ENCODE measurements at places on chromosomes 2 and 18.

GRCh38 chr2:191692502-191693115 lies 14.7 kb downstream of the NABP1 start:
- no peak for DNase-seq

DNA sequence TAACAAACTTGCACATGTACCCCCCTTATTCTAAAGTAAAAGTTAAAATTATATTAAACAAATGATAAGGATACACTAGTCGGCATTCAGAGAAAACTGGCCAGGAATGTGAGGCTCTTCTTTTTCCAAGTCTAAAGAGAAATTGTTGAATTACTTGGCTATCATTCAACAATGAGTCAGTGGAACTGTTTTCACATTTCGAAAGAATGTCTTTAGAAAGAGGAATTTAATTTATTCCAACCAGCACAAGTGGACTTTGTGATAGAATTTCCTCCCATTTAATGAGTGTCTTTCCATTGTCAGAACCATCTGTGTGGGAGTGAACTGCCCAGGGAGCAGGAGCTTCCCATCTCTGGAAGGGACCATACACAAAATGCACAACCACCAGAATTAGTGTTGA lies 792.2 kb downstream of the EPHA4 start:
- DNase-seq: no peak

DNA sequence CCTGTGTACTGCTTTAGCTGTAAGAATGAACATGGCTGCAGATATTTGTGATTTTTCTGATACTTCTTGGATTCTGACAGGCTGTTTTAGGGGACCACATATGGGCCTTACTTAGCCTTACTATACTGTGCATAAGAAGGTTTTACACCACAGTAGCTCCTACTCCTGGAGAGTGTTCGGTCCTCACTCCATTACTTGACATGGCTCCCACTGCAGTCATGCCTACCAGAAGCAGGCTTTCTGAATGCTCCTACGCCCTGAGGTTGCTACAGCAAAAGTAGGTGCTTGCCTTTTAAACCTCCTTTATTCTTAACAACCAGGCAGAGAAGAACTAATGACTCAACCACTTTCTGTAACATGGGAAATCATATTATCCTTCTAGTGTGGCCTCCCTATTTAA lies 125.2 kb upstream of the MAP2 start:
- DNase-seq: no peak

- DNase-seq: no peak
Measured at GRCh38 chr18:55331301-55331700, 256.7 kb downstream of the TCF4 start.

GRCh38 chr18:44452346-44452745 lies 228.3 kb upstream of the SETBP1 start:
- no peak for DNase-seq

GRCh38 chr2:158269143-158269542 lies 167.5 kb downstream of the UPP2 start:
- DNase-seq: no peak

DNA sequence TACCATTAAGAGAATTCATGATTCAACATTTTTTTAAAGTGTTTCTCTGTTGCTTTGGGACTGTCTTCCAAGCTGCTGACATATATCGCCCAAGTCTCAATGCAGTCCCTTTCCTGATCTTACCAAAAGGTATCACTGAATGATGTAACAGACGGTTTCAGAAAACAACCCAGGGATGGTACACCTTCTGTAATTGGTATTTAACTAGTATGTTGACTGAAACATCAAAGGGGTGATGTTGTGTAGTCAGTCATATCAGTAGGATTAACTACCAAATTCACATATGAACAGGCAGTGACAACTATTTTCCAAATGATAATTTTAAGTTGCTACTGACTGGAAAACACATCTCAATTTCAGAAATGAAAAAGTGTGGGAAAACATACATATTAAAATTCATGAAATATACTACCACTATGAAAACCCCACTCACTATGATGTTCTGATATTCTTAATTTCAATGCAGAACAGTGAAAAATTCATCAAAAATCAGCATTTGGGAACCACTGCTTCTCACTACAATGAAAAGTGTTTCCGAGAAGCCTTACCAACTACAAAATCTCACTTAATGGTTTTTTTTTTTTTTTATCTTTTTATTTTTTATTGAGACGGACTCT lies 59.8 kb downstream of the MEMO1 start:
- no peak for DNase-seq

GRCh38 chr2:77479895-77480294 lies 42.3 kb downstream of the LRRTM4 start:
- DNase-seq: no peak

DNA sequence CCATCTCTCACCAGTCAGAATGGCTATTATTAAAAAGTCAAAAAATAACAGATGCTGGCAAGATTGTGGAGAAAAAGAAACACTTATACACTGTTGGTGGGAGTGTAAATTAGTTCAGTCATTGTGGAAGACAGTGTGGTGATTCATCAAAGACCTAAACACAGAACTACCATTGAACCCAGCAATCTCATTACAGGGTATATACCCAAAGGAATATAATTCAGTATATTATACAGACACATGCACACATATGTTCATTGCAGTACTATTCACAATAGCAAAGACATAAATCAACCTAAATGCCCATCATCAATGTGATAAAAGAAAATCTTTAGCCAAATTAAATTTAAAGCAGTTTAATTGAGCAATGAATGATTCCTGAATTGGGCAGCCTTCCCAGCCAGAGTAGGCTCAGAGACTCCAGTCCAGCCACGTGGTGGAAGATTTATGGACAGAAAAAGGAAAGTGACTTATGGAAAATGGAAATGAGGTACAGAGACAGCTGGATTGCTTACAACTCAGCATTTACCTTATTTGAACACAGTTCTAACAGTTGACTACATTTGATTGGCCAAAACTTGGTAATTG lies 377.1 kb upstream of the SLC39A10 start:
- no peak for DNase-seq

GRCh38 chr2:234650911-234651310 lies 154.0 kb upstream of the ARL4C start:
- no peak for DNase-seq

- DNase-seq: no peak
Measured at GRCh38 chr2:109130723-109130995, 1.7 kb downstream of the SH3RF3 start.

GRCh38 chr2:27495840-27496356 lies 741 bp upstream of the GCKR start:
- DNase-seq: no peak

- DNase-seq: no peak
Measured at GRCh38 chr2:229635371-229635680, 79.0 kb downstream of the DNER start.

DNA sequence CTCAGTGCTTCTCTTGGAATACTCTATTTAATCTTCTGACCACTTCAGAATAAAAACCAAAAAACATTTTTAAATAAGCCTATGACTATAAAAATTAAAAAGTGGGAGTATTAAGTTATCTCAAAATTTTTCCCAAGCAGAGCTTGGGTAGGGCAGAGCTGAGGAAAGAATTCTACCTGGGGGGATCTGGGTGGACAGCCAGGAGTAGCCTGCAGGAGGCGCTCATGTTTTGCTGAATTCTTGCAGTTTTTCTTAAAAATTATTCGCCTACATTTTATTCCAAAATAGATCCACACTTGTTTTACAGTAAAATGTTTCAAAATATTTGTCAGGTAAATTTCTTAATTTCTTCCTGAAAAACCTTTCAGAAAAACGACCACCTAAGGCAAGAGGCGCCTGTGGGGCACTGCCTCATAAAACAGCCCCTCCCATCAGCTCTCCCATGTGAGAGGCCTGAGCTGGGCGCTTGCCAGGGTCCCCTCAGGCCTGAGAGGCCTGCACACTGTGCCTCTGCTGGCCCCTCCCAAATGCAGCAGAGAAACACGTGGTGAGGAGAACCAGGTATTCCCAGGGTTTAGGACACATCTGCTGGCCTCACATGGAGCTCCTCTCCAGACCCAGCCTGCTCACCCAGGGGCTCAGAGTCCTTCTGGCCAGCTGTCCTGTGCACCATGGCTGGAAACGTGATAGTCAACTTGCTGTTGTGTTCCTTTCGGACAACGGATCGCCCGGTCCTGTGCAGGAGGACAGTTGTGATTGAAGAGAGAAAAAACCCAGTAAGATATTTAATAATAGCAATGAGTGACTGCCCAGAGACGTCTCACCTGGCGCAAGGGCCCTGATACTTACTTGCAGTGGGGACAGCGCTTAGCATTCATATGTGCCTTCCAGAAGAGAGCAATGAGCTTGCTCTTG lies 17.5 kb downstream of the POLR1A start:
- DNase-seq: no peak

DNA sequence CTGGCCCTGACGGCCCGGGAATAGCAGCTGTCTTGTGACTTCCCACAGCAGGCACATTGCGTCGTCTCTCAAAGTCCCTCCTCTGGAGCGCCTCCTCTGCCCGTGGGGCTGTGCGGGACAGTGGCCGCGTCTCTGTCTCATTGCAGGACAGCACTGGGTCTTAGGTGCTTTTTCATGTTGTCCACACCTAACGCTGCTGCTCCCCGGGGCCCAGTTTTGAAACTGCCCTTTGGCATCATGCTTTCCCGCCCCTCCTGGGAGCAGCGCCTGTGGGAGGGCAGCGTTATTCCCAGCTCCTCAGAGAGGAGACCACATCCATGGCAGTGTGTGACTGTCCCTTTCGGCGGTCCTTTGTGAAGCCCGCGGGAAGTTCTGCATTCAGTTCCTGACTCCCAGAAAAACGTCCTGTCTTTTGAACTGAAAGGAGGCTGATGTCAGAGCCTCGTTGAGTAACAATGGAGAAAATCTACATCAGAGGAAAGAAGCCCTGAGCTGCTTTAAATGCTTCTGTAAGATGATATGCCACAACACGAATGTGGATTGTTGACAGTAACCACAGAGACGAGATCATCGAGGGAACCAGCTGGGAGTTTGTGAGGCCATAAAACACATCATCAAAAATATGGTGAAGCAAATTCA lies 226.0 kb downstream of the FAM210A start:
- DNase-seq: no peak

DNA sequence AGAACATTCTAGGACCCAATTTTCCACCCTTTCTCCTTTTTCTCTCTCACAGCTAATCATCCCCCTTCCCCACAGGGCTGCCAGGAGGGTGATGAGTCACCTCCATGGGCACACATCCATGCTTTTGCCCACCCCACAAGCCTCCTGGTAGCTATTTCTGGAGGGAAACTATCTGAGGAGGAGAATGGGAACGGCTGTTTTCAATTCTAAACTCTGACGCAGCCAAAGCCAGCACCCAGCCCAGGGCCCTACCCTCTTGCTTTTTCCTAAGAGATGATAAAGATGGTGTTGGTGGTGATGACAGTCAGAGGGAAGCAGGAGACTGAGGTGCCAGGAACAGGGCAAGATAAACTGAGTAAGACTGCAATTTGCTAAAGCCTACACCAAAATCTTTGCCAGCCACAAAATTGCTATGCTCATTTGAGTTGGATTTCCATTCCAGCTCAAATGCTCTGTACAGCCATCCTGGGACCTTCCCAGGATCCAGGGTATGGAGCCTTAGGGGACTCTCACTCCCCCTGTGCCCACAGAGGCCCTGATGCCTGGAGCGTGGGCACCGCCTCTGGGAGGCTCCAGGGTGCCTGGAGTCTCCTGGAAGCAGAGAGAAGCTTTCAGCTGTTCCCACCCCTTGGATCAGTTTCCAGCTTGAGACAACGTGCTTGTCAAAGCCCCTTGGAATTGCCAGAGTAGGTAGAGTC lies 62.0 kb upstream of the FZD7 start:
- no peak for DNase-seq

- no peak for DNase-seq
Measured at GRCh38 chr2:179818546-179818945, 42.9 kb downstream of the ZNF385B start.

DNA sequence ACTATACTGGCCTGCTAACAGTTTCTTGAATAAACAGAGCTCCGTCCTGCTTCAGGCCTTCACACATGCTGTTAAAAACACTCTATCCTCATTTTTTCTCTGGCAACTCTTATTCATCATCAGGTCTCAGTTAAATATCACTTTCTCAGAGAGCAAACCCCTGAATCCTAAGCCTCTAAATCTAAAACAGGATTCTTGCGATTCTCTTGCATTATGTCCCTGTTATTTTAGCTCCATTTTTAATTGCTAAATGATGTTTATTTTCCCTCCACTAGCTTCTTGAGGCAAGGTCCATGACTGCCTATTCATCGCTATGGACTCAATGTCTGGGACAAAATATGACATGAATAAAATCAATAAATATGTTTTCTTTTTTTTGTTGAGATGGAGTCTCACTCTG lies 190.7 kb upstream of the SMAD7 start:
- no peak for DNase-seq

DNA sequence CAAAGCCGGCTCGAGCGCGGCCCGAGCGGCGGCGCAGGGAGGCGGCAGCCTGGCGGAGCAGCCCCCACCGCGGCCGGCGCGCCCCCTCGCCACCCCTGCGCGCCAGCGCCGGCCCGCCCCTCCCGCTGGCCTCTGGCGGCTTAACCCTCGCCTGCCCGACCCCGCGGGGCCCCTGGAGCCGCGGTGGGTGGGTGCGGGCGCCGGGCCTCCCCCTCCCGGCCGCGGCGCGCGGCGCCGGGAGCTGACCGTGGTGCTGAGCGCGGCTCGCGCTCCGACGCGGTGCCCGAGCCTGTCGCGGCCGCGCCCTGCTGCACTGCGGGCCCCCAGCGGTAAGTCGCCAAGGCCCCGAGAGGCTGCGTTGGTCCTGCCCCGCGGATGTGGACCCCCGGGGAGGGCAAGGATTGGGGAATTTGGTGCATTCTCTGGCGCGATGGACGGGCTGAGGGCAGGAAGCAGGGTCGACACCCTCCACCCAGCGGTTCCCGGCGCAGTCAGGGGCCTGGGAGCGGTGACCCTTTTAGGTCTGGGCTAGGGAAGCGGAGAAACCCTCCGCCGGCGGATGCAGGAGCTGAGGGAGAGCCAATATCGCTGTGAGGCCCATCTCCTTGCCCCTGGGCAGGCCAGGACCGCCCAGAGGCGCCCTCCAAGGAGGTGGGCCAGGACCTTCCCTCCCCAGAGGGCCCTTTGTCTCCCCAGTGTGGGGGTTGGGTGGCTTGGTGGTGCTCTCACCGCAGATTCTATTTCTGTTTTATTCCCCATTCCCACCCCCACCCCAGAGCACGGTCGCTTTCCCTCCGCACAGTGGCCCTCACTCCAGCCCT lies 923 bp downstream of the AMER3 start:
- no peak for DNase-seq

DNA sequence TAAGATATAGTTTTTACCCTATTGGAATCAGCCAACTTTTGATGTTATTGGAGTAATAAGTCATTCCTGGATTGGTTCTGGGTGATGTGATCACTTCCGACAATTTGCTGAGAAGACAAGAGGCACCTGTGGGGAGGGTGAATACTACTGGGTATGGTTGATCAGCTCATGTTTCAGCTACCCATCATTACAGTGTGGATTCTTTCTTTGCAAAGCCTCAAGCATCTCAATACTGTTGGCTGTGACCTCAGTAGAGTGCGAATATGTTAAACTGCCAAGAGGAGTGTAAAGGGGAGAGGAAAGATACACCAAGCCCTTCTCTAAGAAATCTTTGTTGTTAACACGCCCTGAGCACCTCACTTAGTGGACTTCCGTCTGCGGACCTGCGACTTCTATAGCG lies 317.7 kb downstream of the TDRD15 start:
- no peak for DNase-seq

GRCh38 chr2:103153580-103154284 lies 391.9 kb downstream of the TMEM182 start:
- no peak for DNase-seq
